Natural killer cell (primary cell): ENCODE measurements at places on chromosomes 4 and X. TPM values are rescaled to one million over a fixed set of nuclear protein-coding genes. Genes with fewer than 3 reads are reported as not detected.

Gene PDE5A
- total RNA-seq = 2.5 TPM

Gene POU3F4
- total RNA-seq = not detected

Gene SUV39H1
- total RNA-seq = 11.6 TPM

GRCh38 chr4:74838746-74839370 is 44.5 kb upstream of the BTC start:
- H3K36me3 ChIP-seq = no peaks in the 10 kb centered on the region
- H3K27me3 ChIP-seq = no peaks in the 10 kb centered on the region
- no peaks in the 10 kb centered on the region for H3K4me1 ChIP-seq
- H3K27ac ChIP-seq = no peak overlapping the region

GRCh38 chr4:123557857-123558536 is 161.4 kb downstream of the SPRY1 start:
- H3K36me3 ChIP-seq = no peaks in the 10 kb centered on the region
- no peak overlapping the region for H3K27ac ChIP-seq
- H3K27me3 ChIP-seq = no peaks in the 10 kb centered on the region
- peaks cover 4% of the 10 kb centered on the region for H3K4me1 ChIP-seq
- H3K4me3 ChIP-seq = no peak overlapping the region

DNA sequence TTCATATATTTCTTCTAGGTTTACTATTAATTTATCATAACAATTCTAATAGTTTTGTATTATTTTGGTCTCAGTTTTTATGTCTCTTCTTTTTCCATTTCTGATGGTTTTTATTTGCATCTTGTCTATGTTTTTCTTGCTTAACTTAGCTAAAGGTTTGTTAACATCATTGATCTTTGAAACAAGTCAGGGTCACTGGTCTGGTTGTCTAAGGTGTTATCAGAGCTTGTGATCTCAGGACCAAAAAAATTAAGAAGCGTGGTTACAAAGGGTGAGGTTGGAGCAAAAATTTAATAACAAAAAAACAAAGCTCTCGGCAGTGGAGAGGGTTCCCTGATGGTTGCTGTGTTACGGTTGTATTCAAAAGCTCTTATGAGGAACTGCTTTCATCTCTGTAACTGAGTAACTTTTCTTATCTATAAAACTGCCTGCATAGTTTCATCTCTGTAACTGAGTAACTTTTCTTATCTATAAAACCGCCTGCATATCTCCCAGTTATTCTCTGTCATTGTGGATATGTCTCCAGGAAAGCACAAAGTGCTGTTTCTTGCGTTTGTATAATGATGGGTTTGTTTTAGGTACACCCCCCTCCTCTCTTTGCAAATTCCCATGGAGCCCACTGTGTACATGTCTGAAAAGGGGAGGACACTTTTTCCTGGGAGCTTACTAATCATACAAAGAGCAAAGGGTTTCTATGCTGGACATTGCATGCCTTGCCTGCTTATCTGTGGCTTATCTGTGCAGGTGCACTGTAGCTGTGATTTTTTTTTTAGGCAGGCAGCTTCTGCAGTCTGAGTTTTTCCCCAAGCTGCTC is 62.4 kb upstream of the UGT2B15 start:
- no peaks in the 10 kb centered on the region for H3K27me3 ChIP-seq
- no peaks in the 10 kb centered on the region for H3K4me1 ChIP-seq
- H3K27ac ChIP-seq = no peak overlapping the region
